ENCODE measurements at places on chromosomes 7 and 10.

DNA sequence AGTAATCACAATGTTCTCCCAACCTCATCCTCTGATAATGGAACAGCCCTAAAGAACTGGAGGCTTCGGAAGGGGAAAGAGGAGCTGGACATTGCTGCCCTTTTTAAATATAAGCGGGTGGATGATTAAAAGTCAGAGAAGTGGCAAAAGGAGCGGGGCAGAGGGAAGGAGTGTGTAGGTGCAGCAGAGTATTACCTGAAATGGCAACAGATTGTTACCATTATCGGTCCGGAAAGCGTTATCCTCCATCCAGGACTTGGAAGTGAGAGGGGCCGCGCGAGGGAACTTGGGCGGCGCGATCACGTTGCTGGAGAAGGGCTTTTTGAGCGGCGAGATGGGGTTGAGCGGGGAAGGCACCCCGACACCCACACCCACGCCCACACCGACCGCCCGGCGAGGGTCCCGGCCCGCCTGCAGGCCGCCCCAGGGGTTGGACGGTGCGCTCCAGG, 51.7 kb downstream of the CPEB3 start:
- no peak for DNase-seq

DNA sequence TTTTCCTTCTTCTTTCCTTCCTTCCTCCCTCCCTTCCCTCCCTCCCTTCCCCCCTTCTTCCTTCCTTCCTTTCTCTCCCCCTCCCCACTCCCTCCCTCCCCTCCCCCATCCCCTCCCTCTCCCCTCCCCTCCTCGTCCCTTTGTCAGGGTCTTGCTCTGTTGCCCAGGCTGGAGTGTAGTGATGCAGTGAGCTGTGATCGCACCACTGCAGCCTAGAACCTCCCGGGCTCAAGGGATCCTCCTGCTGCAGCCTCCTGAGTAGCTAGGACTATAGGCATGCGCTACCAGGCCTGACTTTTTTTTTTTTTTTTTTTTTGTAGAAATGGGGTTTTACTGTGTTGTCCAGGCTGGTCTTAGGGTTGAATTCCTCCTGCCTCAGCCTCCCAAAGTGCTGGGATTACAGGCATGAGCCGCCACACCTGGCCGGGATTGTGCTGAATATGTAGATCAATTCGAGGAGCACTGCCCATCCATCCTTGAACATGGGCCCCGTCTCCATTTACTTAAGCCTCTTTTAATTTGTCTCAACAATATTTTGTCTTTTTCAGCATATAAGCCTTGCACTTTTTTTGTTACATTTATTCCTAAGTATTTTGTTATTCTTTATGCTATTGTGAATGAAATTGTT, 23.4 kb downstream of the GRIFIN start:
- no peak for DNase-seq

DNA sequence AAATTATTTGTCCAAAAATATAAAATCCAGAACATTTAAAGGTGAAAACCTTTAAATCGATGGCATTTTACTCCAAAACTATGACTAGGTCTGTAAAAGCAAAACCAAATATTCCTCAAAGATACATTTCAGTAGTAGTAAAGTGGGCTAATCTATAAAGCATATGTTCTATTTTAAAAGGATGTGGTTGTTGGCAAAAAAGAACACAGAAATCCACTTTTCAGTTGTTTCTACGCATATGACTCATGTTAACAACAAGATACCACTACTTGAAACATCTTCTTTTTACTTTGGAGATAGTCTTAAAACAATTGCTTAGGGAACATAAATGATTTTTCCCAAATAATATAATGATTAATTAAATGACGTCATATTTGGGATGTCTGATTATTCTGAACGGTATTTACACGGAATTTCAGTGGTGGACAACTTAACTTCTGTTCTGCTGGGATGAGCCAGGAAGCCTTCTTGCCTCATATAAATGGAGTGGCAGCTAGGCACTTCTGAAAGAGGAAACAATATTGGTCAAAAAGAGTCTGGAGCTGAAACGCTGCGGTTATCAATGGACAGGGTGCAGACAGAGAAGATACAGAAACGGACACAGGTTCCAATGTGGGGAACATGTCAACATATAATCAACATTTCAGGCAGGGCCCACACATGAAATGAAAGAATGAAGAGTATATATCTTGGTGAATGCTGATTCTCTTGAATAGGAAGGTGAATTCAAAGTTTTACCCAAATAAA, 78.5 kb downstream of the ETV1 start:
- DNase-seq = no peak

DNA sequence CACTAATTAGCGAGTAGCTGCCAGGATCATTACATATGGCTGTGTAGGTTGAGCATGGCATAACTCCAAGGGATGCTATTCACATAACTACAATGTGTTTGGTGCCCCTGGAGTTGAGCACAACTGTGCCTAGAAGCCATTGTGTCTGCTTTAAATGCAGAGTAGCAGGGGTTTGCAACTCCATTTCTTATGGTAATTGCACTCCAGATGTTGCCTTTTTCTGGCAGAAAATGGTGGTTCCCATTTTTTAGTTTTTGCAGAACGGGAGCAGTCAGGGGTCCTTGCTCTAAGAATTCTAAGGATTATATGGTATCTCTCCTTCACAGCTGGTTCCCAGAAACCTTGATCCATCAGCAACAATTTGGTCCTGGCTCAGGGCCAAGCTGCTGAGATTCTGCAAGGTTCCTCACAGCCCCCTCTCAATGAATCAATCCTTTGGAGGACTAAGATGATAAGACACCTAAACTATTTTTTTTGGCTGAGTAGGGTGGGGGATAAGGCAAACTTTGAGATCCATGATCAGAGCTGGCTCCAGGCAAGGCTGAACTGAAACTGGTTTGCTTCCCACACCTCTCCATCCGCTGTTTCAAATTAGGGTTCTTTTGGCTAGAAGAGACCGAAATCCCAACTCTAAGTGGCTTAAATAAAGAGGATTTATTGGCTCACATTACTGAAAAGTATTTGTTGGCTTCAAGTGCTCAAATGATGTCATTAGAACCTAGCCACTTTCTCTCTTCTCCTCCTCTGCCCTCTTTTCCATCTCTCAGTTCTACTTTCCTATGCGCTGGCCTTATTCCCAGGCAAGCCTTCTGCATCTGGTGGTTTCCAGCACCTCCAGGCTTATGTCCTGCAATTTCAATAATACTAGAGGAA, 97.5 kb upstream of the CCDC6 start:
- no peak for DNase-seq

- DNase-seq = no peak
Observed at GRCh38 chr7:53656881-53657280, 621.4 kb downstream of the POM121L12 start.

GRCh38 chr7:39408906-39409305, 157.3 kb upstream of the YAE1 start:
- no peak for DNase-seq

- no peak for DNase-seq
Observed at GRCh38 chr7:73521636-73522104, 423 bp downstream of the BAZ1B start.

DNA sequence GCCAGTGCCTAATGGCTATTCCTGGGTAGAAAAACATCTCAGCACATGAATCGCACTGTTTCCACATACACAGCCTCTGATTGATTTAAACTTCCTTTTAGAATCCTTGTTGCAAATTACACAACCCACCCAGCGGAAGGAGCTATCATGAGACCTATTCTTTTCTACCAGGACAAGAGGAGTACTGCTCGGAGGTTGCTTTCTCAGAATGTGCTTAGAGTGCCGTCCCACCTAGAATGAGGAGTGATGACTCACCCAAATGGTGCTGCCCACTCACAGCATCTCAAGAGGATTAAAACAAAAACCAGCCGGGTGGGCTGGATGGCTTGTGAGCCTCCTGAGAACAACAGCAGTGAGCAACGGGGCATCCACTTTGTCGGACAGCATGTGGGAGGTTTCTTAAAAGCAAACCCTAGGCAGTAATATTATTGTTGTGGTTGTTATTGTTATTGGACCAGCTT, 128.9 kb downstream of the DGKI start:
- no peak for DNase-seq

DNA sequence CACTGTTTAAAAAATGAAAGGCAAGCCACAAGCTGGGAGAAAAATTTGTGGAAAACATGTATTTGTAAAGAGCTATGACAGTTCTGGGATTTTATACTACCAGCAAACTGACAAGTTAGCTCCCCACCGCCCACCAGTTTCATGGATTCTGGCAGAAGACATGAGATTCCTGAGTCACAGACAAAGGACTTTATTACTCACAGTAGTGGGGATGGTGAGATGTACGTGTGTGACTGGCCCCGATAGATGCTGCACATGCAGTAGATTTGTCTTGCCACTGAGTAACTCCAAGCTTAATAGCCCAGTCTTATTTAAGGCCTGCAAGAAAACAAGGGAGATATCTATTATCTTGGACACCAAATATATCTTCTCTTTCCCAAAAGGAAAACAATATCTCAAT, 281.7 kb downstream of the AHR start:
- no peak for DNase-seq

GRCh38 chr7:88490161-88490560, 183.5 kb upstream of the STEAP4 start:
- no peak for DNase-seq

DNA sequence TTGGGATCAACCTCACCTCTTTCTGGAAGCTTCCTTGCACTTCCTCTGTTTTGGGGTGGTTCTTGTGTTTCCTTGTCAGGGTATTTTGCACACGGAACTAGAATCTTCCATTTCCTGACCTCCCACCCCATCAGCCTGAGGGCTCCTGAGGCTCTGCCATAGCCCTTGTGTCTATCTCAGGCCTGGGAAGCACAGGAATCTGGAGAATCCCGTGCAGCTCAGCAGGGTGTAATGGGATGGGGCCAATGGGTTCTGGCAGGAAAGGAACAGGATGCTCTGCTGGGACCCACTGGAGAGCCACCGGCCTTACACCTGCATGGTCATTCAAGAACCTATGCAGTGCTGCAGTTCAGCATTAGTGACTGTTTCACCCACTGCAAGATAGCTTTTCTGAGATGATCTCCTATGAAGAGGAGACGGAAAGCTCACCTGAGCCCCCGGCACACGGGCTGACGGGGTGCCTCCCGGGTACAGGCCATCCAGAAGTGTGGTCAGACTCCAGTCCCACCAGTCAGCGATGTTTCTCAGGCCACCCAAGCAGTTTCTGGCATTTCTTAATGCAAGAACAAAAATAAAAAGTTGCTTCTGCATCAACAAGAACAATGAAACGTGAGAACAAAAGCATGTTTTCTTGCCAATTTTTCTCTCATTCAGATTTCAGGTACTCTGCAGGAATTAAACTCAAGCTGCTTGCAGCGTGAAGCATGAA, 133.2 kb downstream of the PKD1L1 start:
- no peak for DNase-seq

DNA sequence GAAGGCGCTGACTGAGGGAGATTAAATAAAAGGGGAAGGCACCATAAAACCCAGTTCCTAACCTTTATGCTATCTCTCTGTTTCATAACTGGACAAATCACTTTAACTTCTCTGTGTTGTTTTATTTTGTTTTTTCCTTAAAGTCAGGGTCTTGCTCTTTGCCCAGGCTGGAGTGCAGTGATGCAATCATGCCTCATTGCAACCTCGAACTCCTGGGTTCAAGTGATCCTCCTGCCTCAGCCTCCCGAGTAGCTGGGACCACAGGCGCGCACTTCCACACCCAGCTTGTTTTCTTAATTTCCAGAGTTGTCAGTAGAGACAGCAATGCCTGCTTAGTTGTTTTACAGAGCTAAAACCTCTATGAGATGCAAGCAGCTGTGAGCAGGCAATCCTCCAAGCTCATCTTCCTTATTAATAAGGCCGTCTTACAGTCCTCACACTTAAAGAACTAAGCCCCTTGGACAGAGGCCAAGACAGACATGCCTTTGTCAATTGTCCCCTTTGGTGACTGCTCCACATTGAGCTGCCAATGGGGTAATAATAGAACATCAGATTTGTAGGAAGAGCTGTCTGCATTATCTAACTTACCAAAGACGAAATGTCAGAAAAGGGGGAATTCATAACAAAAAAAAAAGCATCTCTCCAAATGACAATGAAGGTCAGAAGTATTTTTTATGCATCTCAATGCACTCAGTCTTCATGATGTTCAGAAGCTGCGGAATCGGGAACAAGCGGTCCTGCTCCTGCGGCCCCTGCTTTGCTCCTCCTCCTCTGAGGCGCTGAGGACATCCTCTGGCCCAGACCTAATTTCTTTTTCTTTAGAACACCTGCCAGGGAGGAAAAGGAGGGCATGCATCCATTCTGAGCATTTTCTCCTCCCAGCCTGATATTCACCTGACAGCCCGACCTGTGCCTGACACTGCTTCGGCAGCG, 62.7 kb upstream of the RNF32 start:
- DNase-seq = no peak

DNA sequence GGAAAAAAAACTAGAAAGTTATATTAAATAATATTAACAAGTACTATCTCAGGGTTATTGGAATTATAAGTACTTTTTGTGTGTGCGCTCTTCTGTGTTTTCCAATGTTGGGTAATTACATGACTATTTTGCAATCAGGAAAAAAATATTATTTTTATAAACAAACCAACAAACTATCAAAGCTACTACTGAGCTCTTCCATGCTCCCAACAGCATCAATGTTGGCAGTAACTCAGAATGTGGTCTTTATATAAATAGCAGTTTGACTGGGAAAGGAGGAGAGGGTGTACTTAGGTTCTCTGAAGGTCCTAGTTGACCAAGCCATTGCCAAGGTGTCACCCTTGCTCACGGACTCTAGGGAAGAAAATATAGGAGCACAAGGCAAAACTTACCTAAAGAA, 15.0 kb downstream of the MTERF1 start:
- no peak for DNase-seq

DNA sequence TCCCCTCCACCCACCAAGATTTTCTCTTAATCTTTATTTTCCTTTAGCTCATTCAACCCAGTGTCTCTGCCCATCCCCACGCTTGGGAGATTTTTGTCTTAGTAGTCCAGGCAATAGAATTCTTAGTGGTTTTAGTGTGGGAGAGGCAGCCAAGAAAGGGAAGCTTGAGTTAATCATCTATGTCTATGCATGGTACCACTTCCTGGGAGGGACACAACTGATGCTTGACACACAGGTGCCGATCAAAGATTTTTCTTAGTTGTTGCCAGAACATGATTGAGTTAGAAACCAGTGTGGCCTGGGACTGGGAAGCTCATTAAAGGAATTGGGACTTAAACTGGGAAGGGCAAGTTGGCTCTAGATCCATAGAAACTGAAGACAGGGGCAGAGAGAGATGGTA, 3.1 kb downstream of the STRA8 start:
- DNase-seq = no peak

- DNase-seq = no peak
Observed at GRCh38 chr7:50953303-50953702, 170.6 kb upstream of the GRB10 start.

GRCh38 chr10:5547681-5547930, 22.8 kb downstream of the CALML3 start:
- DNase-seq = no peak

GRCh38 chr10:131824371-131825149, 76.2 kb upstream of the PPP2R2D start:
- no peak for DNase-seq

DNA sequence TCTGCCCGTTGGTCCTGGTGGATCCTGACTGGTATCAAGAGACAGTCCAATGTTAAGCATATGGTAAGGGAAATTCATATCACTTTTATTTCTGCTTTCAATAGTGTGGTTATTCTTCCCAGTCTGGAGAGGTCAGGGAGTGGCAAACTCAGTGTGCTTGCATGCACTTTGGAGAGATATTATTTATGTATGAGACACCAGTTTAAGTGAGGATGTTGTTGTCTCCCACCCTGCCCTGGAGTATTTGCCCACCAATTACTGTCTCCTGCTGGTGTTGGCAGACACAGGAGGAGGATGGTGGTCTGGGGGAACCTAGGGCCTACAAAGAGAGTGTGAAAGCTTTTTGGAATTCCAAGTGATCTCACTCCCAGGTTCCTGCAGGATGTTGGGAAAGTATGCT, 59.7 kb downstream of the OR13A1 start:
- no peak for DNase-seq

- DNase-seq = no peak
Observed at GRCh38 chr10:77321838-77322237, 315.8 kb downstream of the KCNMA1 start.
